H1 (cell line): ENCODE measurements at places on chromosomes 5 and 9.
A peak's percentile ranks its signal among the peaks of the same experiment; 100 is the strongest.

DNA sequence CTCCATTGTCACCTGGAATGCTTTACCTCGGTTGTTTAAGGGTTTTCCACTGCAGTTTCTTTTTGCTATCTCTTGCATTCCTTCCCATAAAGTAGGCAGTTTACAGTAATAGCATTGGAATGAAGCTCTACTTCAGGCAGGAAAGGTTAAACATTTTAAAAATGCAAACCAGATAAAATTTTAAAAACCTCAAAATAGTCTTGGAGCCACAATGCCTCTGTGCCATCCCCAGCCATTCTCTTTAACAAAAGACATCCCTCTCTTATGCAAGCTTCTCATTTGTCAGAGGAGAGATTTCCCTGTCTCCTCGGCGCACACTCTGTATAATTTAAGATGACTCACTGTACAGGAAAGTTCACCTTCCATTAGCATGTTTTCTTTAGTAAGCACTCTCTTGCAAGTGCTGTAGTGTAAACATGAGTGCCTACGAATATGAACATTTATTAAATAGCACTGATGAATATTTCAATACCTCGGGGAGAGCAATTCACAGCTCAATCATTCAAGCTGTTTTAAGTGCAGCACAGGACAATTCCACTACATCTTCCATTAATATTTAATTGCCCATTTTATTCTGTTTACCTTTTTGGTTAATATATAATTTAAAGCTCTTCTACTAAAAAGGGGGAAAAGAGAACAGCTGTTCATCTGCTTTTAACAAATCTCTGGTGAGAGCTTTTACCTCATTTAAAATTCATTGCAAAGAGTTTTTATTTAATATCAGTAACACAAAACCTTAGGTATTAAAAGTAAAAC, 343.6 kb downstream of the SPATA31D1 start:
- no peak for DNase-seq

- DNase-seq = no peak
Measured at GRCh38 chr5:64619609-64620008, 70.7 kb upstream of the SHISAL2B start.

DNA sequence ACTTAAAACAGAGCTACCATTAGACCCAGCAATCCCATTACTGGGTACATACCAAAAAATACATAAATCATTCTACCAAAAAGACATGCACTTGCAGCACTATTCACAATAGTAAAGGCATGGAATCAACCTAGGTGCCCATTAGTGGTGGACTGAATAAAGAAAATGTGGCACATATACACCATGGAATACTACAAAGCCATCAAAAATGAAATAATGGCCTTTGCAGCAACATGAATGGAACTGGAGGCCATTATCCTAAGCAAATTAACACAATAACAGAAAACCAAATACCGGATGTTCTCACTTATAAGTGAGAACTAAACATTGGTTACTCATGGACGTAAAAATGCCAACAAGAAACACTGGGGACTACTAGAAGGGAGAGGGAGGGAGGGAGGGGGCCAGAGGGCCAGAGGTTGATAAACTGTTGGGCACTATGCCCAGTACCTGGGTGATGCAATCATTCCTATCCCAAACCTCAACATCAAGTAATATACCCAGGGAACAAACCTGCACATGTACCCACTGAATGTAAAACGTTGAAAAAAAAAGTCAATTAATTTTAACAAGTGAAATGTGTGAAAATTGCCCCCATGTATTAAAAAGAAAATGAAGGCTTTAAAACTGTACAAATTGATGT, 24.5 kb upstream of the GPR150 start:
- DNase-seq = no peak

- peak; percentile 66 for DNase-seq
Measured at GRCh38 chr5:16690243-16690852, 73.6 kb upstream of the RETREG1 start.

DNA sequence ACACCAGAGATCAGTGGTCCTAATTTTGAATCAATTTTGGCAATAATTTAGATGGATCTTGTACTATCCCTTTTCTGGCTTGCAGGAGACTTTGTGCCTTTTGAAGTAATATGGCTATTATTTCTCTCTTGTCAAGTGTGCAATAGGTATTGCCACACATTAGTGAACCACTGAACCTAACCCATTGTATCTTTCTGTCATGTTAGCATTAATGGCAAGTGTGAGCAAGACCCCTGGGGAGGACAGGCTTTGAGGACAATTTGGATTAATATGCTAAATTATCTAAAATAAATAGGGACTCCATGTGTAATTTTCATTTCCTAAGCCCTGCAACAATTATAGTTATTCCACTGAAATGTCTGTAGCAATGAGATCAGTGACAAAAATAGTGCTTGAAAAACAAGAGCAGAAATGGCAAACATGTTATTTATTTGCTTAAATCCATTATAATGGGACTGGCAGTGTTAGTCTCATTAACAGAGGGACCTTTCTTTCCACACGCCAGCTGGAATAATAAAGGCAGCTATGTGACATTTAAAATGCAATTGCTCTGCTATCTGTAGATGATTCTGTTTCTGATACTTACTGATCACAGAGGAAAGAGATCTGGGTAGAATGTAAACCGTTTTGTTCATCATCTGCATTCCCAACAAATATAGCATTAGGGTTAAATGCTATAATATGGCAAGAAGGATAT, 753.3 kb upstream of the ZNF608 start:
- DNase-seq = no peak

- DNase-seq = no peak
Measured at GRCh38 chr5:37720550-37720952, 119.3 kb downstream of the GDNF start.

GRCh38 chr5:144032375-144032774, 138.1 kb downstream of the YIPF5 start:
- DNase-seq = no peak

- no peak for DNase-seq
Measured at GRCh38 chr9:127267793-127268525, 3.4 kb downstream of the GARNL3 start.

- no peak for DNase-seq
Measured at GRCh38 chr5:73265641-73266040, 92.6 kb downstream of the TMEM174 start.

DNA sequence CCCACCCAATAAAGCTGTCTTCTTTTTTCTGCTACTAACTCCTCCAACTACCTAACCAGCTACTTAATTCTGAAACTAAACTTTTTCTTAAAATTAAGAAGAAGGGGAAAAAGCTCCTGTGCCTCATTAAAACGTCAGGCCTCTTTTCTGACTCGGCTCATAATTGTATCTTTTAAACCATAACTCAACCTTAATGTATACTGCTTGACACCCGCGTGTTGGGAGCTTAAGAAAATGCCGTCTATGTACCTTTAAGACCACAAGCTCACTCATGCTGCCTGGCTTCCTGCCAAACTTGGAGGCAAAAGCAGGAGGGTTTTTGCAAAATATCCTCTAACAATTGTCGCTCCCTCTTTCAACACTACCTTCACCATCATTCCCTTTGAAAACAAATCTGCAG, 5.0 kb downstream of the EBF1 start:
- DNase-seq = no peak

DNA sequence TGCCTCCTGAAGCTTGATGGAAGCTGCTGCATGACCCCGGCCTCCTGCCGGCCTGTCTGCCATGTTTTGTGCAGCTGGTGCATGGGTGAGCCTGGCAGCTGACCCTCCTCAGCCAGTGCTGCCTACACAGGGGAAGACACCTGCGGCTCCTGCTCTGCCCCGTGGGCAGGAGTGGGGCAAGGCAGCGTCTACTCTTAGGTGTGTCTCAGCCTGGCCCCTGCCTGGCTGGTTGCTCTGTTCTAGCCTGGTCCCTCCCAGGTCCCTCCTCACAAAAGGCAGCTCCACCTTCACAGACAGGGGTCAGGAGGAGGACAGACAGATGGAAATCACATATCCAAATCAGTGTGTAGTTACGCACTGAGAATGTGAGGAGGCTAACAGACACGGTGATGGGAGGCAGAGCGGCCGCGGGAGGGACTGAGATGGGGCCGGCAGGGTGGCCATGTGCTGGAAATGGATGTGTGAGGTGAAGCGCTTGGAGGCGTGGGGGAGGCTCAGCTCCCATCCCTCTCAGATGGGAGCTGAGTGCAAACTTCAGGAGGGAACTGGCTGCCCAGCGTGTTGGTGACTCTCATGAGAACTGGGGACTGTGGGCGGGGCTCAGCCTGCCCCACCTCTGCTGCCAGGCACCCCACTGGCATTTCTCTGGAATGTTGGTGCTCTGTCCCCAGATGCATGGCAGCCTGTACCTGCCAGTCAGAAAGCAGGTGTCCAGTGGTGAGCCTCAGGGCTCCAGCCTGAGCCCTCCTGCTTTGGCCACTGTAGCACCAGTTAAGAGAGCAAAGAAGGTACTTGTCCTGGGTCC, 43.4 kb downstream of the PPARGC1B start:
- DNase-seq = no peak

- no peak for DNase-seq
Measured at GRCh38 chr5:133939668-133940067, 28.8 kb downstream of the C5orf15 start.

DNA sequence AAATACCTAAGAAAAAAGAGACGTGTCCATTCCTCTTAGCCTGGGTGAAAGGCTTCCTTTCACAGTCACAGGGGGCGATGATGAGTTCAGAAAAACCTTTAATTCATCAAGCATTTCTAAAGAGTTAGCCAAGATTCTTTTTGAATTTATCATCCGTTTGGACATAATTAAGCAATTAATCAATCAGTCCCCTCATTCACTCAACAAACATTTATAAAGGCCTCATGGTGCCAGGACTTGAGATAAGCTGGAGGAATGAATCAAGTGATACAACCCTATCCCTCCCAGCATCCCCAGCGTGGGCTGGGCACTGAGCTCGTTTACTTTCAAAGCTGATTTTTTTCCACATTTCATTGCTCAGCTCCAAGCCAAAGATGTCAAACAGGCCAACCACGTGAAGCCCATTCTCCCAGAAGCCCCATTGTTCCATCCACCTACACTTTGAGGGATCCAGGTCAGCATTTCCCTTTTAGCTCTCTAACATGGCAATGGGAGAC, 140.5 kb downstream of the SLIT3 start:
- no peak for DNase-seq

DNA sequence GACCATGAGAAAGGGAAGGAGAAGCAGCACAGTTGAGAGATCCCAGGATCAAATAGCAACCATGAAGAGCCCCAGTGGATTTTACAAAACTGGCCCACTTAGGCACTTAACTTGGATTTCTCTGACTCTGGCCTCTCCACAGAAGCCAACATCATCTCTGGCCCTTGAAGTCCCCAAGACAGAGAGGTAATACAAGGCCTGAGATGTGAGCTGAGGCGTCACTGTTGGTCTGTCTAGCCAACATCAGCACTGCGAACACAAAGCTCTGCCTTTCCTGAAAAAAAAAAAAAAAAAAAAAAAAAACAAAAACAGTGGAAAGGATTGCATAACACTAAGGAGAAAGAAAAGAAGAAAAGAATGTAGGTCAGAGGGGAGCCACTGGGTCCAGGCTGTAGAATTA, 378.3 kb downstream of the BRINP1 start:
- DNase-seq = no peak

- no peak for DNase-seq
Measured at GRCh38 chr9:27861887-27862286, 288.6 kb upstream of the C9orf72 start.

GRCh38 chr5:16428359-16428758, 37.2 kb downstream of the ZNF622 start:
- no peak for DNase-seq

- no peak for DNase-seq
Measured at GRCh38 chr9:127423476-127423933, 677 bp upstream of the ZNF79 start.

GRCh38 chr9:131310833-131311554, 21.5 kb downstream of the PLPP7 start:
- no peak for DNase-seq

GRCh38 chr9:23492126-23493002, 333.7 kb downstream of the ELAVL2 start:
- DNase-seq = no peak

- DNase-seq = no peak
Measured at GRCh38 chr9:111300140-111300735, 29.8 kb downstream of the OR2K2 start.

- DNase-seq = no peak
Measured at GRCh38 chr5:98786191-98786853, 12.9 kb downstream of the RGMB start.

- no peak for DNase-seq
Measured at GRCh38 chr9:2060424-2060823, 45.3 kb downstream of the SMARCA2 start.

- no peak for DNase-seq
Measured at GRCh38 chr9:133490201-133490681, 11.3 kb upstream of the SLC2A6 start.

DNA sequence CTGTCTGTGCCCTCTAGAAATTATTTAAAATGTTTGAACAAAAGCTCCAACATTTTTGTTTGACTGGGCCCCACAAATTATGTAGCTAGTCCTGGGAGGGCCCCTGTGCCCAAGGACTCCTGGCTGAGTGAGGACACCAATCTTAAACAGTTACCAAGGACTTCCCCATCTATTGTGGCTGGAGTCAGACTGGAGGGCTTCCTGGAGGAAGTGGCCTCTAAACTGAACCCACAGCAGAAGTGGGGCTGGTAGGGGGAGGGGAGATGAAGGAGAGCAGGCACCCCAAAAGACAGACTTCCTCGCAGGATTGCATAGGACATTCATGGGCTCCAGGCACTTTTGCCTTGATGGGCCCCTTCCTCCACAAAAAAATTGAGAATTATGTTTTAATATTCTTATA, 8.1 kb downstream of the ADAMTS13 start:
- no peak for DNase-seq

GRCh38 chr5:56791396-56791795, 24.0 kb upstream of the MAP3K1 start:
- DNase-seq = no peak

DNA sequence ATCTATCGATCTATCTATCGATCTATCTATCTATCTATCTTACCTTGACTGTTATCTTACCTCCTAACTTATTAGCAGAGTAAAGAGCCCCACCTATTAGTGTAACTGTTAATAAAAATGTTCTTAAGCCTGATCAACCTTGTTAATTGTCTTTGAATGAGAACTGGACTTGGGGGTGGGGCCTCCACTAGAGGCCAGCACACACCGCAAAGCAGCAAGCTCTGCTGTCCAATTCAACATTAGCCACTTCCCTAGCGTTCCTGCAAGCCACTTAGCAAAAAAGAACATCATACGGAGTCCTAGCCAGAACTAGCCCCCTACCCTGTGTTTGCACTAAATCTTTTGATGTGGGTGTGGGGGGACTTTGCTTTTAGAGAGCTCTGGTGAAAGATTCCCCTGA, 515.8 kb downstream of the KDM4C start:
- DNase-seq = no peak

GRCh38 chr9:136088939-136089696, 6.0 kb downstream of the NACC2 start:
- DNase-seq = no peak

GRCh38 chr9:124218987-124219461, 38.7 kb upstream of the NEK6 start:
- DNase-seq = no peak

GRCh38 chr9:136776947-136777346, 12.6 kb upstream of the LCN15 start:
- no peak for DNase-seq

- DNase-seq = no peak
Measured at GRCh38 chr5:134409321-134409720, 2.4 kb downstream of the CDKN2AIPNL start.

- DNase-seq = no peak
Measured at GRCh38 chr5:68460147-68460798, 244.7 kb downstream of the PIK3R1 start.
